ENCODE measurements at places on chromosomes 13 and 19. TPM values are rescaled to one million over a fixed set of nuclear protein-coding genes. Genes with fewer than 3 reads are reported as not detected.

The FAM124A gene
- 2.0 TPM for total RNA-seq

The UBA52 gene
- total RNA-seq: 242 TPM

The PARP4 gene
- 30.0 TPM for total RNA-seq

The ZFR2 gene
- not detected for total RNA-seq

GRCh38 chr13:23105051-23105450, 75.7 kb upstream of the SGCG start:
- H3K4me3 ChIP-seq: no peak overlapping the region
- no peaks in the 10 kb centered on the region for H3K4me1 ChIP-seq
- H3K27me3 ChIP-seq: no peaks in the 10 kb centered on the region
- no peak for DNase-seq
- no peak overlapping the region for H3K27ac ChIP-seq
- no peaks in the 10 kb centered on the region for H3K36me3 ChIP-seq

GRCh38 chr13:21347753-21348318, 111.3 kb downstream of the ZDHHC20 start:
- H3K4me1 ChIP-seq: no peaks in the 10 kb centered on the region
- no peak overlapping the region for H3K4me3 ChIP-seq
- H3K27me3 ChIP-seq: no peaks in the 10 kb centered on the region
- no peaks in the 10 kb centered on the region for H3K36me3 ChIP-seq

- DNase-seq: no peak
- no peaks in the 10 kb centered on the region for H3K27me3 ChIP-seq
- no peaks in the 10 kb centered on the region for H3K36me3 ChIP-seq
- no peak overlapping the region for H3K27ac ChIP-seq
- no peak overlapping the region for H3K4me3 ChIP-seq
- no peaks in the 10 kb centered on the region for H3K4me1 ChIP-seq
These were observed 30.4 kb downstream of the NWD1 start for GRCh38 chr19:16750081-16750480.
